ENCODE measurements at places on chromosomes 1 and 21.

- no peak for DNase-seq
Measured at GRCh38 chr1:31574749-31575368, 1.5 kb upstream of the TINAGL1 start.

- DNase-seq, result no peak
Measured at GRCh38 chr1:115317101-115318012, 20.7 kb downstream of the NGF start.

DNA sequence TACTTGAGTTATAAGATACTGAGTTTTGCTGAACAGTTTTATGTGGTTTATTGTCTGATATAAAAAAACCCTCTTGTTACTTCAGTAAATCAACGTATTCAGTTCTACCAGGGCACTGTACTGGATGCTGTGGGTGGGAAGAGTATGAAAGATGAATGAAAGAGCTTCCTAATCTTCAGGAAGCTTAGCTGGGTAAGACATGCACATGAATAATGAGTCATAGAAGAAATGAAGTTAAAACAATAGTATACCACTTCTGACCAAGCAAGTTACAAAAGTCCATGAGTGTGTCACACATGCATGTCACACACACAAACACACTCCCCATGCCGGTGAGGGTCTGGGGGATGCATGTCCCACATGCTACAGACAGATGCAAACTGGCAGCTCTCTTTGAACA, 105.9 kb downstream of the SIPA1L2 start:
- DNase-seq, result no peak

DNA sequence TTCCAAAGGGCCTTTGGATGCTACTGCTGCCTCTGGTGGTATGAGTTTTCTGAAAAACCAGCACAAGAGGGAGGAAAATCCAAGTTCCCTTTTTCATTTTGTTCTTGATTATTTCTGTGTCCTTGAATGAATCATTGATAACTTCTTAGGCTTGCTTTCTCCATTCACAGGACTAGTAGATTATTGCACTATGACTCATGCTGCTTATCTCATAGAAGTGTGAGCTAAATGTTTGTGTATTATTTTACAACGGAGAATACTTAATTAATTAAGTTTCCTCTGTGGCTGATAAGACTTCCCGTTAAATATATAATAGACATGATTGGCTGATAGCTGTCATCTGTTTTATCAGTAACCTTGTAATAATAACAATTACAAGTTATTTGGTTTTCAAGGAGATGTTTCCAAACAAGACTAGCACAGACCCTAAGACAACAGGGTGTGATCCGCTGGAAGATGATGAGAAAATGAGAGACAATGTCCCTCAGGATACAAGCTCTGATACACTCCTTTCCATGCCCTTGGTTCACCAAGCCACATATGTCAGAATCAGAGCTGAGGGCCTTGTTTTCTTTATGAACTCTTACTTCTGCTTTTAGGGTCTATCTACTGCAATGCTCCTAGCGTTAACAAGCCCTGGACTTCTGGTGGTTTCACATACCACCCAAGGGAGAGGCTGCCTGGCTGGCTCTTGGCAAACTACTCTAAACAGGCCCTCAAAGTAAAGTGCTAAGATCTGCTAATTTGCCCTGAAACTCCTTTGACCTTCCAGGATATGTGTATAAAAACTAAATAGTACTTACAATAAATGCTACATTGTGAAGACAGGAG, 1078.3 kb downstream of the TTLL7 start:
- DNase-seq, result no peak
